ENCODE measurements at places on chromosomes 7 and 10.
A peak's percentile ranks its signal among the peaks of the same experiment; 100 is the strongest.

DNA sequence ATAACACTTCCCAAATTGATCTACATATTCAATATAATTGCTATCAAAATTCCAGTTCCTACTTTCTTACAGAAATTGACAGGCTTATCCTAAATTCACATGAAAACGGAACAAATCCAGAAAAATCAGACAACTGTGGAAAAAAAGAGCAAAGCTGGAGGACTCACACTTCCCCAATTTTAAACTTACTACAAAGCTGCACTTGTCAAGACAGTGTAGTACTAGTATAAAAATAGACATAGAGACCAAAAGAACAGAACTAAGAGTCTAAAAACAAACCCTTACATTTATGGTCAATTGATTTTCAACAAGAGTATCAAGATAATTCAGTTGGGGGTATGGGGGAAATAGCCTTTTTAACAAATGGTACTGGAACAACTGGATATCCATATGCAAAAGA, 27.5 kb downstream of the LMBR1 start:
- DNase-seq = no peak

GRCh38 chr10:62237506-62237905, 31.1 kb downstream of the RTKN2 start:
- no peak for DNase-seq

DNA sequence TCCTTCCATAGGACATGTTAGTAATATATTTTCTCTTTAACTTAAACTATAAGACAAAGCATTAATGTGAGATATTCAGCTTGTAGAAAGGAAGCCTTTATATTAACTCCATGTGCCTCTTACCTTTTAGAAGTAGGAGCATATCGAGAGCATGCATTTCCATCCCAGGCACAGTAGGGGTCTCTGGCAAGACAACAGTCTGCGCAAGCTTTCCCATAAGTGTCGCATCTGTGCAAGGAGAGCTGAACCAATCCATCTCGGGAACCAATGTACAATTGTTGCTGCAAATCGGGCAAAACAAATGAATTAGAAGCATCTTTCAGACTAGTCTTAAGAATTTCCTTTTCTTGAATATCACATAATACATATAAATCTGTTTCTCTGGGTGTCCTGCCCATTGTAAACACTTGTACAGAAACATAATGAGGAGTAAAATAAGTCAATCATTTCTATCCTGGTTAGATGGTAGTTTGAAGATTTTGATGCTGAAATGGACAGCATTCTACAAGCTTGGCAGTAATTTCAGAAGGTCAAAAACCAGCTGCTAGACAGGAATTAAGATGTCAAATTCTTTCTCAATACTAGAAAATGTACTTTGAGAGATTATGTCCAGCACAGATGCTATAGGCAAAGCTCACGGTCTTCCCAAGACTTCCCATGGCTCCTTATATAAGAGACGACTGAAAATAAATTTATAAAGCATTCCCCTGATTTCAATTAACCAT, 171.8 kb downstream of the SEMA3D start:
- no peak for DNase-seq

DNA sequence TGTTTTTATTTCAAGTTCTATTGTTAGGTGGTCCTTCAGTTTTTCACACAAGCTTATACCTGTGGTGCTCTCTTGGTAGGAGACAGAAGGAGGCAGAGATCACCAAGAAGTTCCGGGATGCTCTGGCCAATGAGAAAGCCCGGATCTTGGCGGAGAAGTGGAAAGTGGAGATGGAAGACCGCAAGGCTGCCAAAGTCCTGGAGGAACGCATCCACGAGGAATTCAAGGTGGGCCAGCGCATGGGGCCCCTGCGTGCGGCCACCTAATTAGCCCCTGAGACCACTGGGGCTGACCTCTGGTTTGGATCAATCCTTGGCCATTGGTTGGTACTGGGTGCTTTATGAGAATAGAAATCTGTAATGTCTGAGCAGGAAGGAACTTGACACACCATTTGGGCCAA, 33.6 kb downstream of the SH2D4B start:
- no peak for DNase-seq

DNA sequence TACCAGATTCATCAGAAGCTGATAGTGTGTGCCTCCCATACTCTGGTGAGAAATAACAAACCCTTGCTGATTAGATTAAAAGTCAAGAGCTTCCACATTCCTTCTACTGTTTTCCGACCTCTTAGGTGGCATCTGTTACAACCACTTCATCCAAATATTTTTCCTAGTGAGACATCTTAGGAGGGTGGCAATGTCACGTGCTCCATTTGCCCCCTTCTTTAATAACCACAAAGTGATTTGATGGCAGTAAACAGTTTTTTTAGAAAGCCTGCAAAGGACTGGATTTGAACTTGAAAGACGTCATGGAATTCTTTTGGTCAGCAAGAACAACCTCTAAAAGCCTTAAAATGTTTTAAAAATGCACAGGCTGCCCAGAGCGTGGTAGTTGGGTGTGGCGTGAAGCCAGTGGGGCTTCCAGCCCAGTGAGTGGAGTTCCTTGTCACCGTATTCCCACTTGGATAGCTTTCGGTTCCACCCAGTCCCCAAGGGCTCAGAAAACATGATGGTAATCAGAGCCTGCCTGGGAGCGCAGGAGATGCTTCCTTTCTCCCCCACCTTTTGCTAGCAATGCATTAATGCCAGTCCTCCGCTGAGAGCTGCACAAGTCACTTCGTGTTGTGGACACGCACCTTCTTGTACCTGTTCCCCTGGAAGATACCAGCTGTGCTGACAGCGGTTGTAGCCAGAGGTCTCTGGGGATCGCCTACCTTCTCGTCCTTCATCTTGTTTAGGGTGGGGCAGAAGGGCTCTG, 256.4 kb downstream of the KIAA1217 start:
- DNase-seq = no peak

GRCh38 chr7:71130031-71130679, 1.8 kb upstream of the GALNT17 start:
- DNase-seq = no peak

GRCh38 chr7:97009753-97010732, 4.7 kb downstream of the DLX6 start:
- no peak for DNase-seq

GRCh38 chr10:51344371-51344770, 270.1 kb downstream of the PRKG1 start:
- no peak for DNase-seq

DNA sequence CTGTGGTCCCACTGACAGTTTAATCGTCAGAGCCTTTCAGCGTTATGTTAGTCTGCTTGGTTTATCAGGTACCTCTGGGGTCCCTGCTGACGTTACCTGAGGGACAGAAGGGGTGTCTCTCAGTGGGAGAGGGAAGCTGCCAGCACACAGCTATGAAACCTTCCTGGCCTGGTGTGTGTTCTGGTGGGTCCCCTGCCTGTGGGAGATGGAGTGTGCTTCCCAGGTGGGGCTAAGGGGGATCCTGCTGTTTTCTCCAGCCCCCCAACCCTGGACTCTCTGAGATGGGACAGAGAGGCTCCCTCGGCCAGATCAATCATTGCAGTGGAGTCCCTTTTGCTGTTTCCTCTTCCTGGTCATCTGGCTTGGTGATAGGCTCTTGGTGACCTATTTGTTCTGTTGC, 308.8 kb downstream of the TNS3 start:
- DNase-seq = no peak

DNA sequence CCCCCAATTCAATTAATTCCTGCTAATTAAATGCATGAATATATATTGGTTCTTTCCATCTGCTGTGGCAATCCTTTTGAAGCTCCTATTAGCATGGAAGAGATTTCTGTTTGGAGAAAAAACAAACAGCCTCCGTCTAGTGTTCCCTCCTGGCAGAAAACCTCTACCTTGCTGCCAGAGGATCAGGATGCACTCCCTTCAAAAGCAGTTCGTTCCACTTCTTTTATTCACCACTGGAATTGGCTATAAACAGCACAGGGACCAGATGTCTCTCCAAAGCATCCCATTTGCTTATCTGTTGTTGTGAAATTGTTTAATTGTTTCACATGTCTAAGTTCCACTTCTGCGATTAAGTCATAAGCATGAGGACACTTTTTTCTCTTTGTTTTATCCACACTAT, 77.8 kb upstream of the PTN start:
- no peak for DNase-seq

DNA sequence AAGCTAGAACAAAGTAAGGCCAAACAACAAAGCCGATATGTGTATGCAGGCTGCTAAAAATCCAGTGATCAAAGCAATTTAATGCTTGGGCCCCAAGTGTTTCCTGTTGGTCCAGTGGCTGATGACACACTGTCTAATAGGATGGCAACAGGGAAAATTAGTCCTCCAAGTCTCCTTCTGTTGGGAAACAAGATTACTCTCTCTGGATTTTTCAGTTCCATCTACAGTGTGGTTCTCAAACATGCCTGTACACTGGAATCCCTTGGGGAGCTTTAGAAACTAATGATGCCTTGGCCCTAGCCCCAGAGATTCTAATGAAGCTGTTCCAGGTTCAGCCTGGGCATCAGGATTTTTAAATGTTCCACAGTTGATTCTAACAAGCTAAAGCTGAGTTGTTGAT, 198.7 kb downstream of the AHR start:
- no peak for DNase-seq

DNA sequence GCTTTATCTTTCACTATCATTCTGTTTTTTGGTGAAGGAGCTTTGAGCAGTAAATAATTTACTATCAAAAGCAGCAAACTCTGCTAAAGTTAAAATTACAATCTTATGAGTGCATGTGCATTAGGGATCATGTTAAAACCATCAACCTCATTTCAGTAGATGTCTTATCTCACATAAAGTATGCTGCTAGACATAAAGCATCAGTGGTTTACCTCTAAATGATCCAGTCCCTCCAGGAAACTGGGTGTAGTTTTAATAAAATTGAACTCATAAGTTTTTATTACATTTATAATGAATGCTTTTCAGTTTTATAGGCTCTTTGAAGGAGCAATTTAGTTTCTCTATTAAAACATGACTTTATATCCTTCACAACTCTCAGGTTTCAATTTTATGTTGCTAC, 108.7 kb downstream of the LRRN3 start:
- DNase-seq = peak; percentile 3

DNA sequence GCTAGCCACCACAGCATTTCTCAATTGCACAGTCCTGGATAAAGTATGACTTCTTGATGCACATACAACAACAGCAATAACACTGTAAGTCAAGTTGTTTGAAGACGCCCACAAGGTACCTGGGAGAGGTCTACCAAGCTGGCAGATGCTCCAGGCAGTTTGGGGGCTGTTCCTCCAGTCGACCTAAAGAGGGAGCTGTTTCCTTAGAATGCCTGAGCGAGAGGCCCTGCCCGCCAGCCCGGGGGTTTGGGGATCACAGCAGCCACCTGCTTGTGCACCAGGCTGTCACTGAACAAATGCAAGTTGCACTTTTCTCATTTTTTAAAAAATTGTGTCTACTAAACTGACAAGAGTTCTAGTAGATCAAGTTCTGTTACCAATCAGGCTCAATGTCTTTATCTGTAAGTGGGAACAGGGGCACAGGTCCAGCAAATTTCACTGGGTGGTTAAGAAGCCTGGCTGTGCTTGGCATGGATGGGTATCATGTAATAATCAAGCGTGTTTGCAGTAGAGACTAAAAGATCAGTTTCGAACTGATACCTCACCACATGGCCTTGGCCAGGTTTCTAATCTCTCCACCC, 193.8 kb upstream of the ADO start:
- no peak for DNase-seq

GRCh38 chr7:133742709-133743538, 384.2 kb upstream of the LRGUK start:
- no peak for DNase-seq

- DNase-seq = no peak
Observed at GRCh38 chr7:157471259-157472125, 134.7 kb downstream of the DNAJB6 start.

DNA sequence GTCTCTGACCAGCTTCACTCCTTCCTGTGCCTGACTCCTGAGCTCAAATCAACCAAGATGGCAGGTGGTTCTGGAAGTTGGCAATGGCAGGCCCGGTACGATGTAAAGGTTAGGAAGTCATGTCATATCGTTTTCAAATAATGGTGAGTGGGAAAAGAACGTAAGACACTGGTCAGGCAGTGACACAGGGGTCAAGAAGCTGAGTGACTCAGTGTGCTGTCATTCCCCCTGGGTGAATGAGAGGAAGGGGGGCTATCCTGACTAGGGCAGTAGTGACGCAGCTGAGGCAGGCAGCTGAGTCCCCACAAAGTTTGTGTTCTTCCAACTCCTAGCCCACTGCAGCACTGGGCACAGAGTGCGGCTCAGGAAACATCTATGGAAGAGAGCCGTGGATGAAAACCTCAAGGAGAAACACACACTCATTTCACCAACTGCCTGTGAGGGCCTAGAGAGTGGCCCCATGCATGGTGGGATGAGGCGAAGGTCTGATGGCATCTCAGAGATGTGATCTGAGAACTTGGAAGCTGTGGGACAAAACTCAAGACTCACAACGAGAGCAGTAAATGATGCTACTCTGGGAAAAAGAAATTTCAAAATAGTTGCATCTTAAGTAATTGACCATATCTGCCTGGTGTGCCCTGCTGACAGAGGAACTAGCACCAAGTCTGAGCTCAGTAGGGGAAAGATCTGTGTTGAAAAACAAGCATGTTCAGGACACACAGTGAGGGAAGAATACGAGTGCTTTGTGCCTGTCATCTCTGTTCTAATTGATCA, 23.2 kb downstream of the CREB3L2 start:
- DNase-seq = no peak

GRCh38 chr10:44986179-44986578, 7.6 kb upstream of the DEPP1 start:
- no peak for DNase-seq

- no peak for DNase-seq
Observed at GRCh38 chr10:109981650-109982049, 26.1 kb upstream of the ADD3 start.

GRCh38 chr7:11153694-11154093, 180.0 kb downstream of the PHF14 start:
- no peak for DNase-seq

DNA sequence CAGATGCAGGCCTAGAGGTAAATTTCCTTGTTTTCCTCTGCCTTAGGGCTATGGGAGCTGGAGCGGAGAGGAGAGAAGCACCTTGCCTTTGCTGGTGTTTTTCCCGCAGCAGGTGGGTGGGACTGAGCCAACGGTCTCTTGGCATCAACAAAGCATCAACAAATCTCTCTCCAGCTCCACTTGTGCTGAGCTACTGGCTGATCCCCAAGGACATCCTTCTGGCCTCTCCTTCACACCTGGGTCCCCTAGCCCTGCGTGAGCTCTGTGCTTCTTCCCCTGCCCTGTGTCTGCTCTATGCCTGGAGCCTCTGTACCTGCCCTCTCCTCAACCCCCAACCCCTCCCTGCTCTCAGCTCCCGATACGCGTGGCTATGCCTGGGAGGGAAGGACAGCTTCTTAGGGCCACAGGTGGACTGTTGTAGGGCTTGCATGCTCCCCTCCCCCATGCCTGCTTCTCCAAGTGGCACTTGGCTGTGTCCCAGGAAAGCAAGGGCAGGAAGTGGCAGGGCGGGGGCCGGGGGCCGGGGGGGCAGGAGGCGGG, 3.2 kb upstream of the CLDN4 start:
- no peak for DNase-seq

DNA sequence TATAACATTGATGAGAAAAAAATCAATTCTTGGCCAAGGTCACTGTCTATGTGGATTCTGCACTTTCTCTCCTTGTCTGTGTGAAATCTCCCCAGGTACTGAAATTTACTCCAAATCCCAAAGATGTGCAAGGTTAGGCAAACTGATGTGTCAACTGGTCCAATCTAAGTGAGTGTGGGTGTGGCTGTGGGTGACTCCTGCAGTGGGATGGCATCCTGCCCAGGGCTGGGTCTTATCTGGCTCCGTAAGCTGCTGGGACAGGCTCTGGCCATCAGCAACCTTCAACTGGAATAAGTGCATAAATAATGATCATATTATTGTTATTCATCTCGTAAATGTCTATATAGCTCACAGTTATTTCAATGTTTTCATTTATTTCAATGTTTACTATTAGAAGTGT, 79.3 kb downstream of the JCAD start:
- DNase-seq = no peak

- DNase-seq = no peak
Observed at GRCh38 chr10:75978213-75978612, 546.8 kb downstream of the LRMDA start.

Data from SK-N-MC (cell line).